Caudate nucleus (tissue), 63 donors: ENCODE measurements at places on chromosomes 4 and X.
A peak's percentile ranks its signal among the peaks of the same experiment; 100 is the strongest.

DNA sequence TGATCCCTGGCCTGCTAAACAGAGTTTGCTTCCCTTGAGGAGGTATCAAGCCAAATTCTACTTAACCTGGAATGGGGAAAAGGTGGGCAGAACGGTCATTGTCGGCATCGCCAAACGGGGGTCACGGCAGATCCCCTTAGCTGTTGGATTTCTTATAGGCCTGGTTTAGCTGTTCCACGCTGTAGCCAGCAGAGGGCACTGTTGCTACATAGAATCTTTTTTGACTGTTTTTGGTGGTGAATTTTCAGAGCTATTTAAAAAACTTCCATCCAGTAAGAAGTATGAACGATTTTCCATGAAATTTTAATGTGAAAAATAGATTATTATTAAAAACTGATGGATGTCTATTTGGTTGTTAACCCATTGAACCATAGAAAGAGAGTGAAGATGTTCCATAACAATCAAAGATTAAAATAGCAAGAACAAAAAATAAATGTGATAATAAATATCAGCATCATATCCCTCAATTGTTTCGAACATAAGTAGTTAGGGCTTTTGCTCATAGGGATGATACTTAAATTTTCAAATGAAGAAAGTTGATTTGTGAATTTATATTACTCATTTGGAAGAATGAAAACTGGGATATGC, 56.6 kb downstream of the LINC00632 start:
- DNase-seq = peak; percentile 11

DNA sequence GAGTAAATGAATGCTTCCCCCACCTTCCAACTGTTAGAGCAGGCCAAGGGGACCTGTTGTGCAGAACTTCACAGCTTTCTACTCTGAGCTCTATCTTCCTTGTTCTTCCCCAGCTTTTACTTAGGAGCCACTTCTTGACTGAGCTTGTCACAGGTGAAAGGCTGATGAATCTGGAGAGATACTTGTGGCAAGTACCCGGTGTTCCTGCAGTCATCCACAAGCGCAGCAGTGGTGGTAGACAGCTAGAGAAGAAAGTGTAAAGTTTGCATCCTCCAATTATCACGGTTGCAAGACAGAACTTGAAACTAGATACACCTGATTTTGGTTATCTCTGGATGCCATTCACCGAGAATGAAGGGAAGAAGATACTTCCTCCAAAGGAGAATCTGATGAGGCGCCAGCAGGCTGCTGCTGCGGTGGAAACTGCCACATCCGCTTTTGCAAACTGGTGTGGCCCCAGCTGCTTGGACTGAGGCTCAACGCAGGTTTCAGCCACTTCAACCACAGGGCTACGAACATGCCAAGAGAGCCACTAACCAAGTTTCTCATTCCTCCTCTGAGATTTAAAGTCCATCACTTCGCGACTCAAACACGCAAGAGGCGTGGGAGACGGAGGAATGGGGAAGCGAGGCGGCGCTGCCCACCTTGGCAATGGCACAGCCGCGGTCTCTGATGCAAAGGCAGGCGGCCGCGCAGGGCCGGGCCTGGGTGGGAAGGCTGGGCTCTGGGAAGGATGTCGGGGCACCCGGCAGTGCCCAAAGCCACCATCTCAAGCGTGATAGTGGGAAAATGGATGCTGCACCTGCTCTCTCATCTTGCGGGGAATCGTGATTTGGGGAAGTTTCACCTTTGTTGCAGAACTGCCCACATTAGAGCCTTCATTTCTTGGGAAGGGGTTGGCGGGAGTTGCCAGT, 1.3 kb upstream of the FHIP1A start:
- DNase-seq = no peak

- no peak for DNase-seq
These were observed 92.5 kb downstream of the ANK2 start for GRCh38 chr4:113141901-113142346.

- no peak for DNase-seq
These were observed 97.5 kb downstream of the ANK2 start for GRCh38 chr4:113146876-113147358.

DNA sequence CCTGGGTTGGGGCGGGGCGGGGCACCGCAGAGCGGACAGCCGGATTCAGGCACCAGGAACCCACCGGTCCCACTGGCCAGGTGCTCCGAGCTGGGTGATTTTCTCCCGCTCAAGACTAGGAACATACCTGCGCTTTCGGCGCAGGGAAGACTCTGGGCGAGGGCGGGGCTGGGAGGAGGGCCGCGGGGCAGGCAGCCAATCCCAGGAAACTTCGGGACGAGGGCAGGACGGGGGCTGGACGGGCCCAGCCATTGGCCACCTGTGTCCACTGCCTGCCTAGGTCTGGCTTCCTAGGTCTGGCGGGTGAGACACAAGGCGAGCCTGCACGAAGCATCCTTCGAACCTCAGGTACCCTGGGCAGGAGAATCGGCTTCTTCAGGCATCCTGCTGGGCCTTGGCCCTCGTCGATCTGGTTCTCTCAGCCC, 274 bp upstream of the ERVMER34-1 start:
- no peak for DNase-seq

GRCh38 chr4:115165503-115165902, 52.1 kb upstream of the NDST4 start:
- DNase-seq = no peak

DNA sequence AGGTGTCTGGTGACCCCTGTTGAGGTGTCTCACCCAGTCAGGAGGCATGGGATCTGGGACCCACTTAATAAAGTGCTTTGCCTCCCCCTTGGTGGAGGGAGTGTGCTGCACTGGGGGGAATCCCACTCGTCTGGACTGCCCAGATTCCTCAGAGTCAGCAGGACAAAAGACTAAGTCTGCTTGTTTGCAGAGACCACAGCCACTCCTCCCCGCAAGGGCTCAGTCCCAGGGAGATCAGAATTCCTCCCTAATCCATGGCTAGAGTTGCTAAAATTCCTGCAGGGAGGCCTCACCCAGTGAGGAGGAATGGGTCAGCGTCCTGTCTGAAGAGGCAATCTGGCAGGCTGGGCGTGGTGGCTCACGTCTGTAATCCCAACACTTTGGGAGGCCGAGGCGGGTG, 442.2 kb downstream of the PABPC4L start:
- DNase-seq = no peak

DNA sequence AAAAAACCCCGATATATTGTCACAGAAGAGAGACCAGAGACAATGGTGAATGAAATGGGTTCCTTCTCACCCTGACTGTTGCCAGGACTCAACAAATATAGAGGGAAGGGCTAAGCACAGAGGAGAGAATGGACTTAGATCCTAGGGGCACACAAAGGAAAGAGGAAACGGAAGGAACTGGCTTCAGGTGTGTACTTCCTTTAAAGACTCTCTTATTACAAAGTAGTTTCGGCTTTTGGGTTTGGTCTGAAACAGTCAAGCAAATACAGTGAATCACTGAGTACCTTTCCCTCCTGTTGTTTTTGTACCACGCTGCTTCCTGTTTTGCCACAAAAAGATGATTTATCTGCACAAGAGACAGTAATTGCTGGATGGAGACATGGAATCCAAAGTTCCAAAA, 46.1 kb upstream of the S100G start:
- DNase-seq = no peak

- no peak for DNase-seq
These were observed 113.3 kb upstream of the C1GALT1C1 start for GRCh38 chrX:120742946-120743665.

GRCh38 chr4:105145156-105145902, 1.3 kb upstream of the TET2 start:
- no peak for DNase-seq

DNA sequence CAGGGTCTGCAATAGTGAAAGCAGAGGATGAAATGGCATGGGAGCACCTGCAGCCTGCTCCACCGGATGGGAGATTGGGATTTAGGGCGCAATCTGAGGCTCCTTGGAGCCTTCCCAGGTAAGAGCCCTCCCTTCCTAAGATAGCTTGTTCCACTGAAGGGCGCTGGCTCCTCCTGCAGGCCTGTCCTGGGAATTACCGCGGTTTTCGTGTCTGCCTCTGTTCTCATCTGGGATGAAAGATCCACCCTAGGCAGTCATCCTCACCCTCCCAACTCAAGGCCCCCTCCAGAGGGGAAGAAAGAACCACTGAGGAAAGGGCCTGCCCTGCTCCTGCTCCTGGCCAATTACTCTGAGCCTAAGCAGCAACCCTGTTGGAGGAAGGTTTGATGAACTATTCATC, 547.5 kb downstream of the SMARCA1 start:
- peak; percentile 1 for DNase-seq

DNA sequence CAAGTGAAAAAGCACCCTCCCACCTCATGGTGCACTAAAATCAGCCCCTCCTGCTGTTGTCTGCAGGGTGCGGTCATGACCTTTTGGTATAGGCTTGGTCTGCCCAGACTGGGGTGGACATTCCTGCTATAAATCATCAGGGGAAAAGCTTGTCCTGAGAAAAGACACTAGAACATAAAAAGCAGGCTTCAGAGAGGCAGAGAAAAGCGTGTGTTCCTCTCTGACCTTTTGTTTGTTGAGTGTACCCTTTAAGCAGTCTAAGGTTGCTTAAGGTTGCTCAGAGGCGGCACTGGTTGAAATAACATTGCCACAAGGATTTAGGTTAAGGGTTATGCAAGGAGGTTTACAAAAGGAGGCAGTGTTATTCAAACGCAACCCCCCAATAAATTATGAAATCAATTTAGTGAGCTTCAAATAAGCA, 43.5 kb downstream of the CCDC158 start:
- no peak for DNase-seq

DNA sequence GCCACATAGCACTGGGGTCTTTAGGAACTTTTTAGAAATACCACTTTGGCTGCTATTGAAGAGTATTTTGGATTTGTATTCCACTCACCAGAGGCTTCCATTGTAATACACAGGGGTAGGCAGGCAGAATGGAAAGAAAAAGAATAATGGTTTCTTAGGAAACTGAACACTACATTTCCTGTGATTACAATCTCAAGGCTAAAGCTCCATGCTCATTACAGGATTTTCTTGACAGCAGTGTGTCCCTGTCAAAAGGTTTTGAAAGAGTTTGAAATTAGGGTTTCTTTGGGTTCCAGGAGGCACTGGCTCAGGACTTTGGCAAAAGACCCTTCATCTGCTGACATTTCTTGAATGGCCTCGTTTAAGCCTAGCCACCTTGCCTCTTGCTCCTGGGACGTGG, 74.8 kb upstream of the STIM2 start:
- no peak for DNase-seq

- DNase-seq = no peak
These were observed 43.3 kb upstream of the SLC39A8 start for GRCh38 chr4:102388611-102389010.

- DNase-seq = no peak
These were observed 534.0 kb downstream of the ANKRD50 start for GRCh38 chr4:124178449-124179021.

GRCh38 chrX:19627533-19627932, 112.2 kb upstream of the MAP3K15 start:
- no peak for DNase-seq
